ENCODE measurements at places on chromosomes 6 and 20.

- DNase-seq = no peak
Observed at GRCh38 chr20:3479025-3479424, 8.2 kb downstream of the ATRN start.

GRCh38 chr6:127813699-127814027 is 87.2 kb downstream of the THEMIS start:
- DNase-seq = no peak

GRCh38 chr20:2871111-2871465 is 2.2 kb upstream of the PTPRA start:
- no peak for DNase-seq

DNA sequence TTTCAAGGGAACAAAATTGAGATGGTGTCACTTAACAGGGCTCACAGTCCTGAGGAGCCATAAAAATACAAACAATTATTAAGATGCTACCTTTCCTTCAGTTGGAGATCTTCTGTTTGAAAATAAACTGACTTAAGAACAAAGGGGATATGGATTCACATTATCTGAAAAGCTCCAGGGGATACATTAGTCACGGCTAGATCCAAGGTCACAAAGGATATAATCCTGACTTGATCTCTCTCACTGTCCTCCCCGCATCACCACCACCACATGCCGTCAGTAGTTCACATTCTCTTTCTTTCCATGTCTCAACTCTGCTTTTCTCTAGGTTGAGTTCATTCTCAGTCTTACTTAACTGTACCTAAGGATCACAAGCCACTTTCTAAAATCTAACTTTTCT is 530.4 kb upstream of the MARCKS start:
- no peak for DNase-seq

- no peak for DNase-seq
Observed at GRCh38 chr6:20577173-20577688, 43.0 kb downstream of the CDKAL1 start.

DNA sequence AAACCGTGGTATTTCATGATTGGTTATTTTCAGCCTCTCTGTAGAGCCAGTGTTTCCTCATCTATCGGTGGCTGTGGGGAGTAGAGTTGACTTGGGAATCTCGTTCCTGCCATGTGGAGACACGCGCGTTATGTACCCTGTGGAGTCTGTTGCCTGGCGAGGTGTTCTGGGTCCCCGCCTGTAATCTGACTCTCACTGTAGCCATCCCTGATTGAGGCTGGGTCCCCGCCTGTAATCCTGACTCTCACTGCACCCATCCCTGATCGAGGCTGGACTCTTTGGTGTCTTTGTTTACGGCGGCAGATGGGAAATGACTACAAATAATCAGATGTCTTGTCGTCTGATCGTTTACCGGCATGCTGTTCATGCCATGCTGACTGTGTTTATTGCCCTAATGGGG is 153.9 kb downstream of the DTNBP1 start:
- no peak for DNase-seq

- DNase-seq = no peak
Observed at GRCh38 chr6:42141603-42142117, 760 bp downstream of the C6orf132 start.

DNA sequence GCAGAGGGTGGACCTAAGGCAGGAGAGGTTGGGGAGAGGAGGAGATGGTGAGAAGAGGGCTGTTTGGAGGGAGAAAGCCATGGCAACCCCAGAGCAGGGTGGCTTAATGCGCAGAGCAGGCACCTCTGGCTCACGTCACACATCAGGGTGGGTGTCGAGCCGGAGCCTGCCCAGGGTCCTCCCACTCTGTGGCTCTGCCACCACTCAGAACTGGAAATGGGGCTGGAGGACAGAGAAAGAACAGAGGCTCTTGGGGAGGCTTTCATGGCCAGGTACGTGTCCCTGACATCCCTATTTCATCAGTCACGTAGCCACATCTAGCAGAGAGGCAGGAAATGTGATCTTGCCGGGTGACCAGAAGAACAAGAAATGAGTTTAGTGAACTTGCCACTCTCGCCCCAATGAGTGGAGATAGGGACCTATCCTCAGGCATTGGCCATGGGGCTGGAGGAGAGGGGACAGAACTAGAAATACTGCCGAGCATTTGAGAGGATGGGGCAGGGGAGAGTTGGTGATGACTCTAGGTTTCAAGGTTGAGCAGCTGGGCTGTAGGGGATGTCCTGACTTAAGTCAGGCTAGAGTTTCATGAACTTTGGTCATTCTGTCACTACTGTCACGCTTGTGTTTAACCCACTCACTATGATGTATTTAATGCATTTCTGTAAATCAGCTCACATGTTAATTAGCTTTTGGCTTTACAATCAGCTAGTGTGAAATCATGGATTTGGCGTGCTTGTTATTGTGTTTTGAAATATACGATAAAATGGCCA is 52.7 kb downstream of the CDH26 start:
- DNase-seq = no peak

- no peak for DNase-seq
Observed at GRCh38 chr6:36455486-36456027, 12.8 kb downstream of the KCTD20 start.

GRCh38 chr20:57902473-57902872 is 192.7 kb upstream of the PMEPA1 start:
- no peak for DNase-seq

DNA sequence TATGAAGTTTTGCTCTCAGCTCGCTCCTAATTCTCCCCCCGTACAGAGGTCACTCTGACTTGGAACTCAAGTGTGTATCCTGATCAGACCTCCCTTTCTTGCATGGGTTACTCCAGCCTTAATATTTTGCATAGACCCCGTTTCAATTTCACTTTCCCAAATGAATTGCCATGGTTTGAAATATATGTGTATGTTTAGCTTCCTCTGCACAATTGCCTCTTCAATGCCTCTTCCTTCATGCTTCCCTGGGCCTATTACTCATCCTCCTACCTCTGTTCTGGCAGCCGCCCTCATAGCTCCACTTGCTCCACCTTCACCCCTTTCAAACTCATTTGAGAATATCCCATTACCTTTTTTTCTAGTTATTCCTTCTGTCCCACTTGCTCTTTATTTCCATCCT is 90.0 kb upstream of the SAMD5 start:
- no peak for DNase-seq

GRCh38 chr6:42653851-42654250 is 68.5 kb downstream of the PRPH2 start:
- no peak for DNase-seq

DNA sequence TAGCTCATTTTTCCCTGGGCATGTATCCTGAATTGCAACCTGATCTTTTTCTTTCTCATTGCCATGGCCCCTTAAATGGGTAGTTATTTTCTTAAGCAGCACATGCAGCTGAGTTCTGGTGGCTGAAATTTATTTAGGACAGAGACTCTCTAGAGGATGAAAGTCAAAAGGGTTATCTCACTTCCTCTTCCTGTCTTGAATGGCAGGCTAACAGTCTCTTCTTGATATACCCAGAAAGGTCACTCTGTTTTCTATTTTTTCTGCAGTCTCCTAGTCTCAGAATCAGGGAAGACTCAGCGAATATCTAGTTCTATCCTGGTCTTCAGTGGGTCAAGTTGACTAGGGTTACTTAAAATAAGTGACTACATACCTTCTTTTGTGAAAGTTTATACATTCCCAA is 243.3 kb downstream of the EPHA7 start:
- DNase-seq = no peak

GRCh38 chr6:31609519-31610406 is 5.3 kb upstream of the AIF1 start:
- no peak for DNase-seq

GRCh38 chr6:837380-837779 is 144.4 kb upstream of the EXOC2 start:
- no peak for DNase-seq

- DNase-seq = no peak
Observed at GRCh38 chr20:24789877-24790276, 159.2 kb upstream of the CST7 start.

DNA sequence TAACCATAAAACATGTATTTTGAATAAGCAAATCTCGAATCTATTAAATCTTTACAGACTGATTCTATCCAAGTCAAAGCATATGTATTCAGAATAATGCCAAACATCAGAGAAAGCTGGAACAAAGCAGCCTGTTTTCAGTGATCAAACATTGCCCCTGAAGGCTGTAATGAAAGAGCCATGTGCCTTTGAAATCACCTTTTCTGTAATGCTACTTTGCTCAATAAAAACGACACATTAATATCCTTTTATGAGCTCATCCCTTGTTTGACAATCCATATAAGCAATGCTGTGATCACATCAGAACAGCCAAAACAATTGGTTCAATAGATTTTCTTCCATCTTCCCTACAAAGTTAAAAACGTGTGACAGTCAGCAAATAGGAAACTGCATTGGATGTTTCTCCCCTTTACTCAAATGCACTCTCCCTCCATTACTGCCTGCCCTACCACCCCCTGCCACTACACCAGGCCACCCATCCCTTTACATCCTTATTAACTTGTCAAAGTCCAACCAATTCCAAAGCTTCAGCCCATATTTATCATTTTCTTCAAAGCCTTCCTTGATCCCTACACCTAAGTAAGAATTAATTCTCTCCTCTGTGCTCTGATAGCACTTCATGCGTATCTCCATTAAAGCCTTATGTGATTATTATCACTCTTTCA is 42.0 kb downstream of the THEMIS start:
- DNase-seq = no peak

DNA sequence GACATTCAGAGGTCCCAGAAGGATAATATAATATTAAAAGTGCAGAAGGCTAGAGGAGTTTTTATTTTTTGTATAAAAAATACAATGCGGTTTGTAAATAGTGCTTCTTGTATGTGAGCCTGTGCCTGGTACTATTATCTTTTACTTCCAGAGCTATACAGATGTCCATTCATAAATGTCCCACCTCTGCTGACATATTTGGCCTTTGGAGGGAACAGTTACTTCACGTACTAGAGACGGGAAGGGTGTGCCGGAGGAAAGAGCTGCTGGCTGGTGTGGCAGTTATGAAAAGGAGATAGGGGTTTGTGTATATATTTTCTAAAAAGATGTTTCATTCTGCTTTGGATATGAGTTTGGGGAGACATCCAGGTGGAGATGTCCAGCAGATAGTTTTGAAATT is 8.8 kb downstream of the CD109 start:
- no peak for DNase-seq

DNA sequence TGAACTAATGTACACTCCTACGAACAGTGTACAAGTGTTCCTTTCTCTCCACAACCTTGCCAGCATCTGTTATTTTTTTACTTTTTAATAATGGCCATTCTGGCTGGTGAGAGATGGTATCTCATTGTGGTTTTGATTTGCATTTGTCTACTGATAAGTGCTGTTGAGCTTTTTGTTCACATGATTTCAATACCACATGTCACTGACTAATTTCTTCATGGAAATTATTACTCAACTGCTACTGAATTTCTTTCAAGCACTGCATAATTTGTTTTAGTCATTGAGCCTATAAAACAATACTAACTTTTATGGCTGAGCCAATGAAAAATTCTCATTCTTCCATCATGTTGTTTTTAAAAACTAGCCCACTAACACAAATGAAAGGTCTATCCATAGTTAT is 115.4 kb downstream of the FRK start:
- no peak for DNase-seq

DNA sequence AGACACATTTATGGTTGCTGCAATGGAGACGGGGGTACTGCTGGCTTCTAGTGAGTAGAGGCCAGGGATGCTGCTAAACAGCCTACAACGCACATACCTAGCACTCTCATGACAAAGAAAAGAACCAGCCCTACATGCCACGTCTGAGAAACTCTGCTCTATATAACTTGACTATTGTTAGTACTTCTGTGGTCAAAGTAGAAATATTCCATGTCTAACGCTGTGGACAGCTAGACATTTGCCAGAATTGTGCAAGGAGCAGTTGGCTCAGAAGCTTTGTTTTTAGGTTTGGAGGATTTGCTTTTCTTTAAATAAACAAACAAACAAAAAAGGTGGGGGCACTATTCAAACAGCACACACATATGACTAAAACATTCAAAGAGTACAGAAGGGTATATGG is 20.5 kb downstream of the UBE2V1 start:
- no peak for DNase-seq

GRCh38 chr6:156719395-156719719 is 57.8 kb upstream of the ARID1B start:
- no peak for DNase-seq

DNA sequence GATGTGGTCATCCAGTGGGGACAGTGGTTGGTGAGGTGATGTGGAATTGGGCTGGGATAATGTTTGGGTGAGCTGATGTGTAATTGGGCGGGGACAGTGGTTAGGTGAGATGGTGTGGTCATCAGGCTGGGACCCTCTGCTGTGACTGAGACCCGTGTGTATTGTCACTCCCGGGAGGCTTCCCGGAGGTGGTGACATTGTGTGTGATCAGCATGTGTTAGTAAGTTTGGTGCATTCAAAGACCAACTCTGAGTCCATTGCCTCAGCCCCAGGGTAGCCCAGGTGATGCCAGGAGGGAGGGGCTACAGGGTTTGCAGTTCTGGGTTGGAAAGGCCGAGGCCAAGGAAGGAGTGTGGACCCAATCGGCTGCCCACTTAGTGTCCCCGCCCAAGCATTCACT is 375.5 kb downstream of the TAF4 start:
- DNase-seq = no peak

DNA sequence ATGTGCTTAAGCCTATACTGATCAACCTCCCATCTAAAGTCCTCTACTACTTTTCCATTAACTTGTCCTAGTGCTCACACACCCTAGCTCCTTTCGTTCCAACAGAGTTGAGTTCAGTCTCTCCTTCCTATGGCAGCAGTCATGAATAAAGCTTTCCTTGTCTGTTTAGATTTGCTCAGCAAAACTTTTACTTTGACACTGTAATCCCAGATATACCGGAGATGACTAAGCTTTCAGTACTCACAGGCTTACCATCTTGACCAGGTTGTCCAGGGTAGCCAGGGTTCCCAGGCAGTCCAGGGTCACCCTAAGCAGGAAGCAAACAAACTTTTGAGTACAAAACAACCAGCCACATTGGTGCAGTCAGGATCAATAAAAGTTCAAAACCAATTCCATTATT is 90.7 kb downstream of the COL21A1 start:
- DNase-seq = no peak

Measured in stimulated activated CD8-positive, alpha-beta memory T cell treated with anti-CD3 and anti-CD28 coated beads, Interleukin-15, amount 100 ng/mL, for 48 hours (primary cell).